ENCODE measurements at places on chromosomes 16 and 17.

DNA sequence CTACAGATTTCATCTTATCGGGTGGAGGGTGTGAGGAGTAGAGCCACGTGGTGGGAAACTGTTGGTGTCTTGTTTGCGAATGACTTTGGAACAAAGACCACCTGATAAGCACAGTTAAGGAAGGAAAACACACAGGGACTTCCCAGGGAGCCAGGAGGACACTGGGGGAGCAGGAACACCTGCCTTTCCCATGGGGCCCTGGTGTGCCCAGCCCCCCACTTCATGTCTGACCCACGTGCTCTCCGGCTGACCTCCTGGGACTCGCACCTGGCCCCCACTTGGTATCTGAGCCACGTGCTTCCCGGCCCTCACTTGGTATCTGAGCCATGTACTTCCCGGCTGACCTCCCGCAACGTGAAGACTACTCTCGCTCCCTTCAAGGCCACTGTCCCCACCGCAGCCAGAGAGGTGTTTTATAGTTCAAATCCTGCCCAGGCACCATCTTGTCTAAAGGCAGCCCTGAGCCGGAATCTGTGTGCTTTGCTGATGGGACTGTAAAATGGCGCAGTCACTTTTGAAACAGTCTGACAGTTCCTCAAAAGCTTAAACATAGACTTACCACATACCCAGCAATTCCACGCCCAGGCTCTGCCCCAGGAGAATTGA, 5.4 kb upstream of the CSNK1D start:
- no peak for DNase-seq

DNA sequence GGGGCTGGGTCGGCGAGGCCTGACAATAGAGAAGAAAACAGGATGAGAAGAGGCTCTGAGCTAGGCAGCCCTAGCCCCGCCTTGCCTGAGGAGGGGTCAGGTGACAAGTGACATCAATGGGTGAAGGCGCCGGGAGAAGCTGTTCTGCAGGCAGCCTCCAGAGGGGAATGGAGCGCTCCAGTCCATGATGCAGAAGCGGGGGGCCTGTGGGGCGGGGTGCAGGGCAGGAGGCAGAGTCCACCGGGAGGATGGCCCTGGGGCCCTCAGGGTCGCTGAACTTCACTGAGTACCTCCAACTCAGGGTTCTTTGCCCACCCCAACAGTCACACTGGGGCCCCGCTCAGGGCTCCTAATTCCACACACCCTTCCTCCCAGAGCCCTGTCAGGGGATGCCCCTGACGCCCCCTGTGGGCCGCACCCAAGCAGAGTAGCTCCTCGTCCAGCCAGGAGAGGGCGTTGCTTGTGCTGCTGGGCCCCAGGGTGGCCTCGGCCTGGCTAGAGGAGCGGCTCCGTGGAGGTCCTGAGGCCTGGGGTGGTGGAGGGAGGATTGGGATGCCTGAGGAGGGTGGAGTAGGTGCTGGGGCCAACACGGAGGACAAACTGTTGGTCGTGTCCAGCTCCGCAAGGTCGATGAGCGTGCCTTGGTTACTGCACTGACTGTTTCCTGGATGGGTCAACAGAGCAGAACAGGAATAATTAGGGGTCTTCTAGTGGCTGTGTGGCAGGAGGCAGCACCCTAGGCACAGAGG, 20.8 kb downstream of the GGA3 start:
- no peak for DNase-seq

GRCh38 chr17:954431-955164, 25.0 kb downstream of the NXN start:
- no peak for DNase-seq

GRCh38 chr17:19873346-19873745, 5.6 kb upstream of the ULK2 start:
- no peak for DNase-seq

DNA sequence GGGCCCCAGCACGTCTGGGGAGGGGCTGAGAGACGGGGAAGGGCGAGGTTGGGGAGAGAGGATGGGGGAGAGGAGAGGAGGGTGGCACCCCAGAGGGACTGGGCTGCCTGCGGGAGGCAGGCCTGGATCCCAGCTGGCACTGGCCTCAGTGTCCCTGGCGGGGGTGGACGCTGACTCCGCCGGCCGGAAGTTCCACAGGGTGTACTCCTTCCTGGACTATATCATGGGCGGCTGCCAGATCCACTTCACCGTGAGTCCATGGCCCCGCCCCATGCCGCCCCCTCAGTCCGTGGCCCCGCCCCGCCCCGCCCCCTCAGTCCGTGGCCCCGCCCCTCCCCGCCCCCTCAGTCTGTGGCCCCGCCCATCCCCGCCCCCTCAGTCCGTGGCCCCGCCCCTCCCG, 11.3 kb downstream of the CPNE7 start:
- DNase-seq, result no peak

DNA sequence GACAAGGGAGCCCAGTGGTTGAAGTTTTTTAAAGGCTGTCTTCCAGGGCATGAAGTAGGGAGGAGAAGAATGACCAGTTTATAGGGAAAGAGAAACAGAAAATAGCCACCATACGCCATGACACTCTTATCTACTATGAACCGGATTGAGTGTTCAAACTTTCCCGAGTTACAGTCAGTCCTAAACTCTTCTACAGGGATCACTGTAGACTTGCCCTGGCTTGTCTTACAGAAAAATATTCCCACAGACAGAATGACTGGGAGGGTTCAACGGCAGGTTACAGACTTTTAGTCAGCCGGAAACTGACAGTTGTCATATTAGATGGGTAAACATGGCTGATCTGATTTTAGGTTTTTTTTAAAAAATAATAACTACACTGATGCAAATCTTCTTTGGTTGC, 662.5 kb upstream of the SOX9 start:
- no peak for DNase-seq

- DNase-seq, result no peak
Observed at GRCh38 chr17:57669671-57670529, 75.2 kb downstream of the CCDC182 start.

GRCh38 chr17:55216888-55217287, 47.9 kb upstream of the HLF start:
- DNase-seq, result no peak

- peak; percentile 40 for DNase-seq
Observed at GRCh38 chr17:47719411-47720152, 13.5 kb upstream of the TBX21 start.

- DNase-seq, result no peak
Observed at GRCh38 chr16:84087001-84087400, 29.7 kb downstream of the MBTPS1 start.

DNA sequence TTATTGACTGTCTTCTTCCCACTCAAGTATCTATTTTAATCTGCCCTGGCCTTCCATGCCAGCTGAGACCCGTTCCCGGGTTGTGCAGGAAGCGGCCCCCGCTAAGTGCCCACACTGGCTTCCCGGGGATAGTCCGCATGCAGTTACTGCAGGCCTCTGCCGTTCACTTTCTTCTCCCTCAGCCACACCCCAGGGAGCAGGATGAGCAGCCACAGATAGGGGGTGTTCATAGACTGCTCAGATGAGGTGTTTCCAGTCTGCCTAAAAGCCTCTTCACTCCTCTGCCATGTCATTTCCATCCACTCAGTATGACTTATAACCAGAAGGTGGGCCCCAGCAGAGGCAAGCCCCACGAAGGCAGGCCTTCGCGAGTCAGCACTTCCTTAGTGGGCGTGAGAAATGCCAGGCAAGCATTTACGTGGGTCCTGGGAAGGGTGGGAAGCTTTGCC, 7.7 kb downstream of the MED9 start:
- DNase-seq, result no peak

GRCh38 chr16:75535901-75536300, at the start of gene CHST5:
Gene CHST5, minus strand, starts transcription at chr16:75536108. Its CDS starts 5,724 bp downstream, at chr16:75530384.
- DNase-seq, result no peak

All from GM04504 (cell line).